Stimulated activated CD4-positive, alpha-beta T cell treated with anti-CD3 and anti-CD28 coated beads, Interleukin-15, amount 100 ng/mL, for 1 hour (primary cell): ENCODE measurements at places on chromosomes 4 and X.

- DNase-seq: no peak
These were observed 19.3 kb downstream of the CLTRN start for GRCh38 chrX:15645266-15645665.

- no peak for DNase-seq
These were observed 36.9 kb downstream of the FHDC1 start for GRCh38 chr4:152972821-152973628.

- no peak for DNase-seq
These were observed 9.2 kb upstream of the C4orf50 start for GRCh38 chr4:6027392-6027791.

- DNase-seq: no peak
These were observed 71.7 kb downstream of the NYX start for GRCh38 chrX:41518841-41519220.

DNA sequence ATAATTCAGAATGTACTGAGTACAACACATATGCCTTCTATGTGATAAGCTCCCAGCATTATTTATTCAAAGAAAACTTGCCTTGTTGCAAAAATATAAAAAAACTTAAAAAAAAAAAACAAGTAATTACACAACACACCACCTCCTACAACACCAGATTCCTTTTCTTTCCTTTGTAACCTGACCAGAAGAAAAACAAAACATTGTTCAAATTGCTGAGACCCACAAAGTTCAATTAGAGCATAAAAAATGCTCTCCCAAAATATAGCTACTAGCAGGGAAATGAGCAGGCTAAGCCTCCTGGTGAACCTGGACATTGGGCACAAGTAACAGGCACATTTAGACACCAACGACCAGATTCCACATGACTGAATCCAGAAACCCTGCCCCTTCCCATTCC lies 38.3 kb downstream of the MECP2 start:
- DNase-seq: no peak

GRCh38 chr4:13777341-13777740 lies 149.8 kb upstream of the BOD1L1 start:
- DNase-seq: no peak

DNA sequence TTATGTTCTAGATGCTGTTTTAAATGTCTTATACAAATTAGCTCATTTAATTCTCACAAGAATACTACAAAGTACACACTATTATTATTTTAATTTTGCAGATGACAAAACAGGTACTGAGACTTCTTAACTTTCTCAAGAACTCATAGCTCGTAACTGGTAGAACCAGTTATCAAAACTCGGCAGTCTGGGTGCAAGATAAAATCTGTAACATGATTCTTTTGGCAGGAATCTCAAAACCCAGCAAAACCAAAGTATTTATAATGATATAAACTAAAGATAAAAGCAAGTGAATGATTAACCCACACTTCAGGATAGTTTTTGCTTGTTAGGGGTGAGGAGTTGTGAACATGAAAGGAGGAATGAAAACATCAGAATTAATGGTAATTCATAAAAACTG lies 27.6 kb downstream of the CLNK start:
- DNase-seq: no peak

DNA sequence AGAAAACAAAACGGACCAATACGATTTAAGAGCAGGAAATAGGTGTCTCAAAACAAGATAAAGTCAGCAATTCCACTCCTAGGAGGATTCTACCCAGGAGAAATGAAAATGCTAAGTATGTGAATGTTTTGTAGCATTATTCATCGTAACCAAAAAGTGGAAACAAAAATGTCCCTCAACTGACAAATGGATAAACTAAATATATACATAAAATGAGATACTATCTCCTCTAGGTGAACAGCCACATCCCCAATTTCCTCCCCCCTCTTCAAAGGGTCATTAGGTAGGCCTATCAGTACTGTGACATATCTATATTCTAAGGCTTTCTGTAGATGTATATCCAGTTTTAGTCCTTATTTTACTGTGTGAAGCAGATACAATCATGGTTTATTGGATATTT lies 18.0 kb downstream of the DDX3X start:
- DNase-seq: no peak

DNA sequence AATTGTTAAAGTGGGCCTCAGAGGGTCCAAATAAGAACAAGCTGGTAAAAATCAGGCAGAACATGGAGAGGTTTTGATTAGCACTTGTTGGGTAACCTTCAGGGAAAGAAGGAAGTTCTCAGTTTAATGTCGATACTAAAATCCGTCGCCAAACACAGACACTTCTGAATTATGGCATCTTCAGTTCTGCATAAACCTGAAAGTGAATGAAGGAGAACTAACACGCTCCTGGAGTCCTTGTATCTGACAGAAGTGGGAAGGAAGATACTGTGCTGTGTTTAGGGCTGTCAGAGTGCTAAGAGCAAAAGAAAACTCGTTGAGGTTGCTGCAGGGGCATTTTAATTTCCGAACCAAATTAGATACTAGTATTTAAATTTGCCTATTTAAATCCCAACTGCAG lies 106.2 kb downstream of the TMA16 start:
- no peak for DNase-seq

DNA sequence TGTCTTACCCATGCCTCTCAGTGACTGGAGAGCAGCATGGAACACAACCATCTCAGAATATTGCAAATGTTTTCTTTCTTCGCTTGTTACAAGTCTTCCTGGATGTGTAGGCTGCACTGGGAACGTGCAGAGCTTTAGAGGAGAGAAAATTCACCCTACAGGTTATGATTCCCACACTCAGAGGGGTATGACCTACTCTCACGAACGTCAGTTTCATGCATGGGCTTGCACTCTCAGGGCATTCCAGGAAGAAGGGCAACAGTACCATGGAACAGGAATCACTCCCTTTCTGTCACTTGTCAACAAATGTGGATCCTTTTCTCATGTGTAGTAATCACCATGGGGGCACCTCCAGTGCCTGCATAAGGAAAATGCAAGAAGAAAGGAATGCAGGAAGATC lies 75.8 kb downstream of the NBDY start:
- DNase-seq: no peak

GRCh38 chrX:40247382-40247781 lies 149.6 kb upstream of the BCOR start:
- DNase-seq: no peak

- no peak for DNase-seq
These were observed 97.7 kb downstream of the NFKB1 start for GRCh38 chr4:102598762-102599374.

DNA sequence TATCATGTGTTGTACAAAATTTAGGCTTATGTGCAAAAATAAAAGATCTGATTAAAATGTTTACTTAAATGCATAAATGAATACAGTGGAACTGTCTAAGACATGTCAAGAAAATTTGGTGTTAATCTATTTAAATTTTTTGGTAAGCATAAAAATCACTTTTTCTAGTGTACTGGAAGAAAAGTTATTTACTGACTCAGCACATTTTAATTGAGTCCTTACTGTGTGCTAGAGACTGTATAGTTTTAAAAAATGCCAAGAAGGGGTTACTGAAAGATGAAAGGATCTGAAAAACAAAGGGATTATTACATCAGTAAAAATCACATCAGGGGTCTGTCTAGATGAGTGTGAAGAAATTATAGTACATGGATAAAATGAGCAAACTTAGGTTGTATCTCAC lies 60.6 kb downstream of the RAPGEF2 start:
- no peak for DNase-seq

DNA sequence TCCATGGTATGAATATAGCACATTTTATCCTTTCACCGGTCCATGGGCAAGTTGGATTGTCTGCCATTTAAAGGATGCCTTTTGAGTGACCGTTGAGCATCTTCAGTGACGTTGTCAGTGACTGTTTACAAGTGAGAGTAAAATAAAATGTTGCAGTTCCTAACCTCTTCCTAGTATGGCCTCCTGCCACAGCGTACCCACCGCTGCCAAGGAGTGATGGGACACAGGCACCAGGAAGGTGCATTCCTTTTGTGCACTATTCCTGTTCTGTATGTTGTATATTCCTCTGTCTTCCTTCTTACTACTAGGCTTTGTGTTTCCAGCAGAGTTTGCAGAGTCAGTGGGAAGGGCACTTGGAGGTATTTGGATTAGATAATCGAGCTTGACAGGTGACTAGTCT lies 61.5 kb downstream of the SNX25 start:
- no peak for DNase-seq

GRCh38 chr4:15476396-15476795 lies 6.7 kb downstream of the CC2D2A start:
- no peak for DNase-seq

DNA sequence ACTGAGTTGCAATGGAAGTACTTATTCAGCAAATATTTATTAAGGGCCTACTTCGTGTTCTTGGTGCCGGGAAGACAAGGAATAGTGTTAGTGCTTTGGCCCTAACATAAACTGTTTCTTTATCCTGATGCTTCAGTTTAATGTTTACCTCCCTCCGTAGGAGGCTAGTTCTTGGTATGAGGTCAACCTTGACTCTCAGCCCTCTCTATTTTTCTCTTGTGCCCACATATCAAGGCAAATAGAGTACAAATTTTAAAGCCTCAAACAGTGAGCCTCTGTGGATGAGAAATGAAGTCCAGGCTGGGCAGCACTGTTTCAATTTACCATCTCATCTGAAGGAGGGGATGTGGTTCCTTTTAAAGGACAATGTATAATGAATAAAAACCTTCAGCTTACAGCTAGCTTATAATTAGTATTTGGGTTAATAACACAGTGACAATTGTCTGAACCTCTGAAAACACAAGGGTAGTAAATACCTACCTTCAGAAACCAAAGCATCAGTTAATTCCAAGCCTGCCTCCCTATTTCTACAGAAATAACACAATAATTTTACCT lies 68.5 kb downstream of the SH3RF1 start:
- no peak for DNase-seq

- no peak for DNase-seq
These were observed 6.9 kb upstream of the BBS7 start for GRCh38 chr4:121877041-121877773.

DNA sequence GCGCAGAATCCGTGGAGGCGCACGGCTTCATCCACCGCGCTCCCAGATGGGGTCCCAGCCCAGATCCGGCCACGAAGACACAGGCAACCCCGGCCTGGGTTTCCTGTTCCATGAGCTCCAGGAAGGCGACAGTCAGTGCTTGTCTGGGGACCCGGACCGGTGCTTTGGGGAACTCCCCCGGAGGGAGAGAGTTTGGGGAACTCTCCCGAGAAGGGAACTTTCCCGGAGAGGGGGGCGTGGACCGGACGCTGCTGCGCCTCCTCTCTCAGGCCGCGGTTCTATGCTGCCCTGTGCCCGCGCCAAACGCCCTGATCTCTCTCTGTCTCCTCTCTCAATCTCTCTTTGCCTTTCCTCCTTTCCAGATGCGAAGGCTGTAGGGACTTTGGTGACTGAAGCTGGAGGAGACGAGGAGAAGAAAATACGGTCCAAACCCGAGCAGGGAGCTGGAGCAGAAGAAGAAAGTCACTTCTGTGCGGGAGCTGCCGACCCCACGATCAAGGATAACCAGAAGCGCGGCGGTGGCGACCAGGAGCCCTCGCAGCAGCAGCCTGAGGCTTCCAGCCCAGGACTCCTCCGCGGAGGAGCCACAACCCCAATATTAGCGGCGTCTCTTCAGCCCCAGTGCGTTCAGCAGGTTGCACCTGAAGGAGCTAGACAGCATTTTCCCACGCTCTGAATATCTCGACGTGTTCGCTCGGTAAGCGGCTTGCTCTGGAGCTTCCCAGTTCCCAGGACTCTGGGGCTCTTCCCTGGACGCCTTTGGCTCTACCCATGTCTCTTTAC lies 47.6 kb upstream of the NKAP start:
- no peak for DNase-seq

GRCh38 chr4:129335276-129335675 lies 239.3 kb downstream of the C4orf33 start:
- no peak for DNase-seq

- no peak for DNase-seq
These were observed 119.5 kb downstream of the REELD1 start for GRCh38 chr4:146333895-146334262.

DNA sequence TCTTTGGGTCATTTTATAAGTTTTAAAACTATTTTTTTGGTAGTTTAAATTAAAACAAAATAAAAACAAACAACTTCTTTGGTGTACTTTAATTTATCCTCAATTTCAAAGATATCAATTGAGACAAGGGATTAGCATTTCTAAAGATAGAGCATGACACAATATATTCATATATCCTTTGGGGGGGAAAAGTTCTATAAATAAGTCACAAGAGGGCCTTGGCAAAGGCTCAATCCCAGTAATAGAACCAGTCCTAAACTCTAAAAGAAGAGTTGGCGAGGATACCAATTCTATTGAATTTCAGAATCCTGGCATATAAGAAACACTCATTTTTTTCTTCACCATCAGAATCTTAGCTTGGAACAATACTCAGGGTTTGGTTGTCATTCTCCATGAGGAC lies 89.7 kb downstream of the COL4A6 start:
- DNase-seq: no peak

GRCh38 chr4:30904588-30904987 lies 184.4 kb downstream of the PCDH7 start:
- no peak for DNase-seq

DNA sequence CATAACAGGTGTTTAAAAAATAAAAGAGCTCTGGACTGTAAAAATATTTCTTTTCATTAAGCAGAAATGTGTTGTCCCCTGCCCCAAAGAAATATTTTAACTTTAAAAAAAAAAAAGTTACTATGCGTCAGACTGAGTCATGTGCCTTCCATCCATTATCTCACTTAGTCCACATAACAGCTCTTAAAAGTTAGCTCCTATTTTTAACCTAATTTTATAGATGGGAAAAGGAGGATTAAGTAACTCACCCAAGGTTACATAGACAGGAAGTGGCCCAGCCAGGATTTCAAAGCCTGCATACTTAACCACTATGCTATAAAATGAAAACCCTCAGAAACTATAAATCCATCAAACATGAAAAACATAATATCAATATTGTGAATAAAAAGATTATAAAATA lies 97.7 kb downstream of the MANBA start:
- no peak for DNase-seq

- DNase-seq: no peak
These were observed 302.5 kb upstream of the UGT8 start for GRCh38 chr4:114296126-114296525.

DNA sequence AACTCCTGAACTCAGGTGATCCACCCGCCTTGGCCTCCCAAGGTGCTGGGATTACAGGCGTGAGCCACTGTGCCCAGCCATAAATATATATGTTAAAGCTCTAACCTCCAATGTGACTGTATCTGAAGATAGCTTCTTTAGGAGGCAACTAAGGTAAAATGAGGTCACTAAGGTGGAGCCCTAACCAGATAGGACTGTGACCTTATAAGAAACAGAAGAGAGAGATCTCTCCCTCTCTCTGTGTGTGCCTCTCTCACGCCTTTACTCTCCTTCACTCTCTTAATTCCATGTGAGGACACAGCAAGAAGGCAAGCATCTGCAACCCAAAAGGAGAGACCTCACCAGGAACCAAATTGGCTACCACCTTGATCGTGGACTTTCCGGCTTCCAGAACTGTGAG lies 926 bp upstream of the MAGIX start:
- DNase-seq: no peak

GRCh38 chr4:1200425-1201035 lies 28.1 kb upstream of the SPON2 start:
- DNase-seq: no peak

DNA sequence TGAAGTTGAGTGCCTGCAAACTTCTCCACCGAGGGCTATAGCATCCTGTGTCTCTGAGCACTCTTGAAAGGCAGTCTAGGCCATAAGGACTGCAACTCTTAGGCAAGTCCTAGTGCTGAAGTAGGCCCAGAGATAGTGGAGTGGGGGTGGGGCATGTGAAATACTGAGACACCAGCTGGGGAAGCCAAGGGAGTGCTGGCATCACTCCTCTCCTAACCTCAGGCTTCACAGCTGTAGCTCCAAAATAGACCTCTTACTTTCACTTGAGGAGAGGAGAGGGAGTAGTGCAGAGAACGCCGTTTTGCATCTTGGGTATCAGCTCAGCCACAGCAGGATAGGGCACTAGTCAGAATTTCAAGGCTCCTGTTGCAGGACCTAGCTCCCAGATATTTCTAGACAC lies 56.2 kb upstream of the CYSLTR1 start:
- DNase-seq: no peak
